ENCODE measurements at places on chromosomes 3 and 15.

DNA sequence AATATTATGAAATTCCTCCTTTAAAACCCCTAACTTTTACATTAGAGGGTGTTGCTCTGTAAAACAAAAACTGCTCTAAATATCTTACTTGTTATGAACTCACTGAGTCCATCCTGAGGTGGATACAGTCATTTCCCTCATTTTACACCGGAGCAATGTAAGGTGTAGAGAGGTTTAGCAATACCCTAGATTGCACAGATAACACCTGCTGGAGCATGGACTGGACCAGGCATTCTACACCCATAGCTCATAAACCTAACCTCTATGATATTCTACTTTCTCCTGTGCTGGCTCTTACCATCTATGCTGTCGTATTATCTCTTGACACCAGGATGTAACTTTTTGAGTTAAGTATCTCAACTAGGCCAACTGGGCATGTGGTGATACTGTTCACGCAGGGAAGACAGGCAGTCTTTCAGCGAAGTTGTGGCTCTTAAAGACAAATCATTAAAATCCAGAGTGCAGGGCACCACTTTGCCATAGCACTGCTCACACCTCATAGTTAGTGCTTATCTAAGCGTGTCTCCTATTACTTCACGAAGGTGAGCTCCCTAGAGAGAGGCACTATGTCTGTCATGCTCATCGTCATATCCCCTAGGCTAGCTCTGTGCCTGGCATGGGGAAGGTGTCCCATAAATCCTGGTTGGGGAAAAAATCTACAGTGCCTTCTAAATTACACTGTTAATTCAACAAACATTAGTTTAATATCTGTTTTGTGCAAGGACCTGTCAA is 100.1 kb upstream of the SLC2A2 start:
- DNase-seq = no peak

DNA sequence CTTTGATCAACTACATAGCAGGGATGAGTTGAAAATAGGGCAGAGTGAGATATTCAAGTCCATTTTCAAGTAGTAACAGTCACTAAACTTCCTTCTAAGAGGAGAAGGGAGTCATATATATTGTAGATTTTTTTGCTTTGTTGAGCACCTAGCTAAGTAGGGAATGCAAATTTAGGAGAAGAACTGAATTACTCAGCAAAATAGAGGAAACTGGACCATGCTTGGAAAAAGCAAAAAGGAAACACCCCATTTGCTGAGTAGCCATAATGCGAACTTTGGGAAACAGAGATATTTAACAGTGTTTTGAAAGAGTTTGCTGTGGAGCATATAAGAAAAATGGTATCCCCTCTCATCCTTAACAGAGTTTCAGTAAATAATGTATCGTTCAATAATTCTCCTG is 54.9 kb downstream of the CD200R1L start:
- no peak for DNase-seq

- DNase-seq = no peak
These were observed 15.5 kb upstream of the ATP8B4 start for GRCh38 chr15:50134524-50135024.

DNA sequence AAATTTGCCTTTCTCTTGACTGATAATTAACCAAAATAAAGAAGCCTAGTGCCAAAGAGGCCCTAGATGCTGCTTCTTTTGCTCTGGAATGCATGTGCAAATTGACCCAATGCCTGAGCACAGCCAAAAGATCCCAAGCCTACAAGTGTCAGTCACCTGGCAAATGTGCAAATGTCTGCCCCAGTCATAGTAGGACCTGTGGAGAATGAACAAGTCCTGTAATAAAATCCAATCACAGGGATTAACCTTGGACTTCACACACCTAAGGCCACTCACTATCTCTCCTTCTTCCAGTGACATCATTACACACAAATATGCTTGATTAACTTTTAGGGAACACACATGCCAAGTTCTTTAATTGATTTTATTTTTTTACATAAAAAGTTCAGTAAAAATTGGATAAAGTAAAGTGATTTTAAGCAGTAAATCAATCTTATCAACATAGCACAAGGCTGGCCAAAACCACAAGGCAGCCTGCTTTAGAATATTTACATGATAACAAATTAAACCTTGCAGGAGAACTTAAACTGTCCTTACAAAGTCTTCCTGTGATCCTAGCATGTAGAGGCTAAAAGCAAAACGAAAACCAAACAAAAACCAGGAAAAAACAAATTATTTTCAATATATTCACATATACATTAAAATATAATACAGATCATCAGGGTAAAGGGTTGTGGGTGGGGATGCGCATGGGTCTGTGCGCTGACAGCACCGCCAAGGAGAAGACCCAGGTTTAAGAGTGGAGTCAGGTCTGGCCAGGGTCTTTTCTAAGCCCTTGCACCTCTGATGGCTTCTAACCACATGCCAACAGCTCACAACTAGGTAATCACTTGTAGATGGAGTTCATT is 36.8 kb downstream of the NBEAL2 start:
- no peak for DNase-seq

- DNase-seq = no peak
These were observed 502.3 kb downstream of the SHQ1 start for GRCh38 chr3:72345980-72346379.

GRCh38 chr3:46736006-46736872 is 18.6 kb upstream of the PRSS50 start:
- DNase-seq = no peak

DNA sequence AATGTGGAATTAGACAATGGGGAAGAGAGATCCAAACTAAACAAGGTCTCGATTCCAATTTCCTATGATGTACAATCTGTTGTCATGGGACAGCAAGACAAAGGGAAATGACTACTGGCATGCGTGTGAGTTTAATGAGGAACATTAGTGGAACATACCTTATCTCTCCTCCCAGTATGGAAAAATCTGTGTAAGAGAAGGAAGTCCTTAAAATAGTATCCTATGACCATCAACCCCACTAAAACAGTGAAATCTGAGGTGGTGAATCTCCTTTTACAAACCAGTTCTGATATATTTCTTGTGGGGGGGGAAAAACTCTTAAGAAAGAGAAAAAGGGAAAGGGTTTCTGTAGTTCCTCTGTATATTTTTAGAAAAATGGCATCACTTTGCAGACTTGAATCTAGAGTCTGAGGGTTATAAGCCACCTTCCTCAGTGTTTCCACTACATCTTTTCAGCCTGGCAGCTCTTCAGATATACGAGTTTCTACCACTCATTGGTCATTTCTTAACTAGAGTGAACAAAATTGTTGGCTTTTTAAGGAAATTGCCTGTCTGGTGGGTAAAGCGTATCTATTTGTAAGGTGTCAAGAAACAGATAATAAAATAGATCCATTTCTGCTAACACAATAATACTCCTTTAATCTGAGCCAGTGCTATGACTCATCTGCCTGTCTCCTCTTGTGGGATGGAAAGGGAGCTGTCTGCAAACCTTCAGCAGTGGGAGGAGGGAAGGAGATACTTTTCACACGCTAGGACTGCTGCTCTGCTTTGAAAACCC is 3.0 kb upstream of the TNFAIP8L3 start:
- DNase-seq = no peak

- DNase-seq = no peak
These were observed 275.5 kb downstream of the PDCD6IP start for GRCh38 chr3:34073961-34074360.

DNA sequence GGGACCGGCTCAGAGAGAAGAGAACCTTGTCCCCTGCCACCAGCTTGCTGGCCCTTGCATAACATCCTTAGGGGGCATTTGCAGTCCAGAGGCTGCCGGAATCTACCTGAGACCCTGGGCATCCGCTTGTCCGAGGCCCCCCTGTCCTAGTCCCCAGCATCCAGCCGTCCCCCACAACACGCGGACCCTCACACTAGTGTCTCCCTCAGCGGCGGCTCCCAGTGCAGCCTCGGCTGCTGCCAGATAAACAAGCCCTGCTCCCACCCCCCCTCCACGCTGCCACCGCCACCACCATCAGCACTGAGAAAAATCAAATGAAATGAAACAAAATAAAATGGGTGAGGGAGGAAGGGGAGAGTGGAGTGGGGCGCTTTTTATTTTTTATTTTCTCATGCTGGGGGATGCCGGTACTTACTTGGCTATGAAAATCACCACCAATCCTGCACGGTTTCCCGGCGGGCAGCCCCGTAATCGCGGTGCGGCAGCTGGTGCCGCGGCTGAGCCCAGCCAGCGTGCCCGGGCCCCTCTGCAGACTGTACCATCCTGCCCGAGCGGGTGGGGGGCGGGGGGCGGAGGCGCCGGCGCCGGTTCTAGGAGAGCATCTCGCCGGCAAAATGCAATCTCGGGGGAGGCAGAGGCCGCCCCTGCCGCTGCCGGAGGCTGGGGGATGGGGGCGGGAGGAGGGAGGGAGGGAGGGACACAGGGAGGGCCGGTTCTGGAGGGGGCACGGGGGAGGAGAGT is at the start of gene ATP2B2:
TSS of gene ATP2B2 (minus strand) at position 537 of the 741 bp plus-strand sequence. CDS start 56,043 bp downstream, outside the sequence.
- DNase-seq = no peak

DNA sequence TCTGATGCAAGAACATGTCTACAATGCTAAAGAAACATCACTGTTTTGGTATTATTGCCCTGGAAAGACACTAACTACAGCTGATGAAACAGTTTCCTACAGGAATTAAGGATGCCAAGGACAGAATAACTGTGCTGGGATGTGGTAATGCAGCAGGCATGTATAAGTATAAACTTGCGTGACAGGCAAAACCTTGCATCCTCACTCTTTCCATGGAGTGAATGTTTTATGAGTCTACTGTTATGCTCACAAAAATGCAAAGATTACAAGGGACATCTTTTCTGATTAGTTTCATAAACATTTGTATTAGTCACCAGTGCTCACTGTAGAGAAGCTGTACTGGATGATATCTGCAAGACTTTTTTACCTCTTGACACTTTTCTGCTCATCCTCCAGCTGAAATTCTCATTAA is 143.6 kb downstream of the NAALADL2 start:
- no peak for DNase-seq

GRCh38 chr15:58179741-58180381 is 41.7 kb downstream of the AQP9 start:
- no peak for DNase-seq

GRCh38 chr3:186917512-186918312 is 12.6 kb upstream of the ST6GAL1 start:
- no peak for DNase-seq

DNA sequence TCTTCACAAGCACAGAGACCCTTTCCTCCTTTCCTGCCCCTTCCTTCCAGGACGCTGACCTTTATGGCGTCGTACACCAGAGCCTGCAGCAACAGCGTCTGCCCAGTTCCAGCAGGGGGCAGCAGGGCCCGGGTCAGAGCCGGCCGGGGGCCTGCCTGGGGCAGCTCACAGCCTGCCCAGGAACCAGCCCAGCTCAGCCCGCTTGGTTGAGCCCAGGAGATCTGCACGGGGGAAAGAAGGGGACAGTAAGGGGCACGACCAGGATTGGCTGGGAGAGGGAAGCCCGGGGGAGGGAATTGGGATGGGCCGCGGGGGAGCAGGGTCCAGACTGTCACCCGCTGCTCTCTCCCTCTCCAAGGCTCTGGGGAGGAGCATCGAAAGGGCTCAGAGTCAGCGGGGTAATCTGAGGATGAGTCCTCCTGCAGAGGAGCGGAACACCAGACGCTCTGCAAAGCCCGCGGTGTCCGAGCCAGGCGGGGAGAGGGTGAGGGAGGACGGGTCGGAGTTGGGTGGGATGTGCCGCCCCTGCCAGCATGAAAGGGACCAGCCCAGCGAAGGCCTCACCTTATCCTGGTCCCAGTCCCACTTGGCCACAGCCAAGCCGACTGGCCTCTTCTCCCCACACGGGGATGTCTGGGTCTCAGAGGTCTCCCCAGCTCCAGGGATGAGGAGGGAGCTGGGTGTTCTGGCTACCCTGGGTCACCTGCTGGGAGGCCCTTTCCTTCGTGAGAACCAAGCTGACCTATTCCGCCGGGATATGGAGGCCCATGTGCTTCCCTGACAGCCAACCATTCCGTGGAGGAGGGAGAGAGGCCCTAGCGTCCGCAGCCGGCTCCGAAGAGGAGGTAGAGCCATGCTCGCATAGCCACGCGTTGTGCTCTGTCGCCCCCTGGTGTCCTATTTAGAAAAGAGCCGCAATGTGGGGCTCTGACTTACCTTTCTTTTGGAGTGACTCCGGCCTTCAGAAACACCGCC is 7.4 kb upstream of the IGDCC3 start:
- DNase-seq = peak; percentile 93

GRCh38 chr3:70281663-70282062 is 30.8 kb downstream of the MDFIC2 start:
- DNase-seq = no peak

- no peak for DNase-seq
These were observed 364.1 kb upstream of the CNTN4 start for GRCh38 chr3:1734494-1735122.

DNA sequence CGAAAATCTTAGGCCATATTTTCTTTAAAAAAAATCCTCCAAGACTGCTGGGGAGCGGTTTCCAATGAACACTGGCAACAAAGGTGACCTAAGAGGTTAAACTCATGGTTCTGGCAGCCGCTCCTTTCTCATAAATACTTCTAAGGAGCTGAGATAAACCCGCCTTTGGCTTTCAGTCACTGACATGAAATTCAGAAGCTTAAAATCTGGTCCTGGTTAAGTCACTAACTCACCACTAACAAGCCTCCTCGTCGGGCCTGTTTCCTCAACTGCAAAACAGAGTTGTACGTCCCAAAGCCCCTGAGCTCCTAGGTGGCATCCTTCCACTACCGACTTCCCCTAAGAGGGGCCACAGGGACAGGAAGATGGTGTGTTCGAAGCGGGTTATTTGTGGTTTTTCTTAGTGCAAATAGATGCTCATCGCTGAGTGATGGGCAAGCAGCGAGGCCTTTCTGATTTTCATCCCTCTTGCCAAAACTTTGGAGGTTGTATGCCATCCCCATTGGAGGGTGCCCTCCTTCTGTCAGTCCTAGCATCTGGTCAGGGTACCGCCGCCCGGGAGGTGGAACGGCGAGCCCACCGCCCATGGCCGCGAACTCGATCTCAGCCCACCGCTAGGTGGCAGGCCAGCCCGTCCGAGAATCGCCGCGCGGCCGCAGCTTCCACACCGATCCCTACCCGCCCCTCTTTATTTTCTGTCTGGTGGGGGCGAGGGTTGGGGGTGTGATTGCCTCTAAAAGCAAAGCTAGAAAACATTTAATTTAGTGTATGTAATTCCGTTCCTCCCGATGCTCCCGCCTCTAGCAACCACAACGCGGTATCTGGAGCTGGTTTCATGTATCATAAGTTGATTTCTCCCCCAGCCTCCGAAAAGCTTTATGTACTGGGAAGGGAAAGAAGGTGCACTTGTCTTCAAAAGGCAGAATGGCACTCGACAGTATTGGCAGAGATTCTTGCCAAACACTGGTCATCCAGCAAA is 4.6 kb downstream of the BCL6 start:
- DNase-seq = peak; percentile 68

DNA sequence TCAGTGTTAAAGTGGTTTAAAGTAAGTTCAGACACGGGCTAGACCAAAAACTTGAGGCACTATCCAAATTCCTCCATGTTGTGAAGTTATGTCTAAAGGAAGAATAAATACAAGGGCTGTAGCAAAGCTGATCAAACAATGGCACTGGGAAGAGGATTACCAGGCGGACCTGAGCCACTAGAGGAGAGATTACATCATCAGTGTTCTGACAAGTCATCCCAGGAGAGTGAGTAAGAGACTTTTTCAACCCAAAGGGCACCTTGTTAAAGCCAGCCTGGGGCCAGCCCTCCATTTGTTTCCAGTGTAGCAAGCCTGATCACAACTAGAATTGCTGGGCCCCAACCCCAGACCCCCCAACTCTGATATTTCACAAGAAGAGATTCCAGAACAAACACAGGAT is 166.9 kb downstream of the DCLK3 start:
- no peak for DNase-seq

Measured in SK-N-DZ (cell line).